Endothelial cell (in vitro differentiated cells): ENCODE measurements at places on chromosomes 2 and 18. TPM values are rescaled to one million over a fixed set of nuclear protein-coding genes. Genes with fewer than 3 reads are reported as not detected.

Gene C2orf81
- total RNA-seq, result 5.0 TPM

DNA sequence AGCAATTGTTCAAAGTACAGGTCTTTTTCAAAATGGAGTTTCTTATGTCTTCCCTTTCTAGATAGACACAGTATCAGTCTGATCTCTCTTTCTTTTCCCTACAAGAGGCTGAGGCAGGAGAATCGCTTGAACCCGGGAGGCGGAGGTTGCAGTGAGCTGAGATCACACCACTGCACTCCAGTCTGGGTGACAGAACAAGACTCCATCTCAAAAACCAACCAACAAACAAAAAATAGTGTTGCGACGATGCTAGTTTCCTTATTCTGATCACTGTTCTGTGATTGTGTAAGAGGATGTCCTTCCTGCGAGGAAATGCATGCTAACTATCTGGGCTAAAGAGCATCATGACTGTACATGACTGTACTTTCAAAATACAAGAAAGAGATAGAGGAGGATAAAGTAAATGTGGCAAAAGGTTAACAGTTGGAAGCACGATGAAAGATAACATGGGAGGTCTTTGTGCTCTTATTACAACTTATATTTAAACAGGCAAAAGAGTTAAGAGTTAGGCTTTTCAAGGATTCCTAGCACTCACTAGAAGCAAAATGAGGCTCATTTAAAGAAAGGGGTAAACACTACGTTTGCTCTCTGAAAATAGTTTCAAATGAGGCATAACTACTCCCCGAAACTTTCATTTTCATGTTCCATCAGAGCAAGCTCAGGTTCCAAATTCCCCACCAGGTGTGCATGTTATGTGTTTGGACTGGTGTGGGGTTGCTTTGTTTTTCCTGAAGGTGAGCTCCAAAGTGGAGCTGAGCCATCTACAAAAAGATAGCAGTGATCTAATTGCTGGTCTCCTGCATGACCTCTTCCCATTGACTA is 23.8 kb downstream of the SOWAHC start:
- no peak for DNase-seq

GRCh38 chr2:231699006-231699405 is 9.3 kb upstream of the PTMA start:
- DNase-seq, result no peak

DNA sequence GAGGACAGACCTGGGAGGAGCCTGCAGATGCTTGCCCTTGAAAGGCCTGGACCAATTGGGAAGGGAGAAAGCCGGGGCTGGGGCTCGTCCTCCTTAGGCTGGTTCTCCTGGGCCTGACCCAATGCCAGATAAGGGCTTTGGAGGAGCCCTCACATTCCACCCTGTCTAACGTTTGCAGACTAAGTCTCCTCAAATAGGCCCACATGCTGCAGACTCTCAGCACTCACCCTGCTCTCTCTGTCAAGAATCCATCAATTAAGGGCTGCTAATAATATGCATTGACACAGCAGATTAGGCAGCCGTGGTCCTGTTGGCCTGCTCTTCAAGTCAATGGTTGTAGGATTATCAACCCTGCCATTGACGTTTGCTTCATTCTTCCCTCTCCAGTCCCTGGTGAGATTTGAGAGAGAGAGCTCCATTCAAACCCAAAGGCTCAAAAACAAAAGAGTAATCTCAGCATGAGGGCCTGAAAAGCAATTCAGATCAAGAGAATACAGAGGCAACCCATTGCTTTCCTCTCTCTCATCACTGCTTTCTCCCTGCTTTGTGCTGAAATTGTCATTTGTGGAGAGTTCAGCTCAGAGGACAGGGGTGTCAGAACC is 167.6 kb downstream of the INSIG2 start:
- no peak for DNase-seq
